Activated CD4-positive, alpha-beta T cell treated with anti-CD3 and anti-CD28 coated beads, Interleukin-2, amount 10 ng/mL, durations not matched to agents 24 days and 14 days (primary cell): ENCODE measurements at places on chromosomes 3 and 15.

GRCh38 chr3:28847736-28848135 lies 433.1 kb upstream of the RBMS3 start:
- DNase-seq, result no peak

- no peak for DNase-seq
Measured at GRCh38 chr15:66830358-66830757, 128.3 kb downstream of the SMAD6 start.

DNA sequence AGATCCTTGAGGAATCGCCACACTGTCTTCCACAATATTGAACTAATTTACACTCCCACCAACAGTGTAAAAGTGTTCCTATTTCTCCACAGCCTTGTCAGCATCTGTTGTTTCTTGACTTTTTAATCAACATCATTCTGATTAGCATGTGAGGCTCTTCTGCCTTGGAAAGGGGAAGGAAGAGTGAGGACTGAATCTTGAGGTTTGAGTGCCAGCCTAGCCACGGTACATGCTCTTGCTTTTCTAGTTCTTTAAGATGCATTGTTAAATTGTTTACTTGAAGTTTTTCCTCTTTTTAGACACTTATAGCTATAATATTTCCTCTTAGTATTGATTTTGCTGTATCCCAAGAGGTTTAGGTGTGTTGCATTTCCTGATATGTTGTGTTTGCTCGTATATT lies 596.1 kb downstream of the OTOL1 start:
- no peak for DNase-seq

- DNase-seq, result no peak
Measured at GRCh38 chr3:71152892-71153265, 430.6 kb downstream of the FOXP1 start.

- no peak for DNase-seq
Measured at GRCh38 chr3:28598165-28598564, 249.5 kb upstream of the AZI2 start.

GRCh38 chr3:161296814-161297213 lies 74.5 kb downstream of the SPTSSB start:
- DNase-seq, result no peak

GRCh38 chr3:8517487-8517886 lies 15.9 kb downstream of the LMCD1 start:
- DNase-seq, result no peak

DNA sequence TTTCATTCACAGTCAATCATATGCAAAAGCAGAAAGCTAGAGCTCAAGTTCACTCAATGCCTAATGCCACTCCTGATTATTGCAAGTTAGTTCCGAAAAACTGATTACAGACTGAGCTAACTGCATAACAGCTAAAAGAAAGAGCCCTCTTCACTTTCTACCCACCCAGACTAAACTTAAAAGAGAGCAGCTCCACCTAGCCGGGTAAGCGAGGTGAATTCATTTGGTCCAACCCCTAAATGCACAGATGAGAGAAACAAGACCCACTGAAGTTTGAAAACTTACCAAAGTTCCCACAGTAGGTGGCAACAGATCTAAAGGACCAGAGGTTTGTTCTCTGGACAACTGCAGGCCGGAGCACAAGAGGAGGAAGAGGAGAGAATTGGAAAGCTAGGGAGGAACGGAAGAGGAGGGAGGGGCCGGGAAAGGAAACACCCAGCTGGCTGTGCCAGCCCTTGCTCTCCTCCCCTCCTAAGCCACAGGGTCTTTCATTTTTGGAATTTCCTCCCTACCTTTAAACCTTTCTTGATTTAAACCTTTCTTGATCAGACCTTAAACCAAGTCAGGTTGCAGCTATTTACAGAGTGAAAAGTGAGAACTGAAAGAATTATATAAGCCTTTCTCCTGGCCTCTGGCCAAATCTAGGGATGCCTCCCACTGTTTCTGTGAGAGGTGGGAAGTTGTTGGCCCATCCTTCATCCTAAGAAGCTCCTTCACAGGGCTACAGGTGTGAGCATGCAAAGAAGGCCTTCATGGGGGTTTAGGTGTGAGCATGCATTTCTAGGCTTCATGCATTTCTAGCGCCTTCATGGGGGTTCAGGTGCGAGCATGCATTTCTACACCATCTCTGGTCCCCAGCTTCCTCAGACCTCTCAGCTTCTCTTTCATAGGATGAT lies 114.7 kb upstream of the LMOD3 start:
- no peak for DNase-seq

- no peak for DNase-seq
Measured at GRCh38 chr15:71660501-71660900, 149.9 kb upstream of the NR2E3 start.

GRCh38 chr3:42369304-42369703 lies 41.1 kb downstream of the LYZL4 start:
- no peak for DNase-seq

DNA sequence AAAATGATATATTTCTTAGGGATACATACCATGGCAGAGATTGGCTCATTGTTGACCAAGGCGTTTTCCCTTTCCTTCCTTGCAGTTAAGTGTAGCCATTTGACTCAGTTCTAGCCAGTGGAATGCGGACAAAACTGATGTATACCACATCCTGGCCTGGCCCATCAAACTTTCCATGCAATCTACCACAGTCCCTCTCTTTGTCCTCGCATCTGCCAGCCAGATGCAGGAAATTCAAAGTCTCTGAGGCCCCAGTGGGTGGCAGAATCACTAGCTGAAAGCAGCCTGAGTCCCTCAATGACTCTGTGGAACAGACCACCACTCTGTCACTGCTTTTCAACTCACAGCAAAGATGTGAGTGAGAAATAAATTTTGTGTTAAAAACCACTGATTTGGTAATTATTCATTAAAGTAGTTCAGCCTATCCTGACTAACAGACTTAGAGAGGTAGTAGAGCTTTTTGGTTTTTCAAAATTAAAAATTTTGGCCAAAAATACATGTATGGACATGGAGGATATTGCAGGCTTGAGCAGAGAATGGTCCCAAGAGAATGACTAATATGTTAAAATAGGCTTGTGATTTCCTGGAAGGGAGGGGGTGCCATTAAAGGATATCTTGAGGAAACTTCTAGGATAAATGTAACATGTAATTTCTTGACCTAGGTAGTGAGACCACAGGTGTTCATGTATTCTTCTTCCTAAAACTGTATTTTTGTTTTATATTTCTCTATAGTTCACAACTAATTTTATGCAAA lies 10.9 kb downstream of the LRRFIP2 start:
- DNase-seq, result peak; percentile 67

GRCh38 chr3:152195206-152195605 lies 73.5 kb upstream of the MBNL1 start:
- DNase-seq, result peak; percentile 63

GRCh38 chr3:49182682-49183081 lies 11.3 kb downstream of the KLHDC8B start:
- DNase-seq, result no peak

DNA sequence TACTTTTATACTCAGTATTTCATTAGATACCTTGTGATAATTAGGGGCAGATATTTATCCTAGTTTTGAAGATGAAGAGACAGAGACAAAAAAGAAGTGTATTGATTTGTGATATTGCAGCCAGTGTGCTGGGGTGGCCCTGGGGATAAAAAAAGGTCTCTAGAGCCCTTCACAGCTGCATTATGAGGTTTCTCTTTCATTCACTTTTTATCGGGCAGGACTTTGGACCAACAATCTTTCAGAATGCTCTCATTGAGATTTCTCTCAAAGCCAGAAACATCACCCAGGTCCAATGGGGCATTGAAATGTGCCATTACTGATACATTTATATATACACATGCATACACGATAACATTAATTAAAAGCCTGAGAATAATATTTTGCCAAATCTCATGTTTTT lies 20.5 kb upstream of the SELENOT start:
- DNase-seq, result no peak

DNA sequence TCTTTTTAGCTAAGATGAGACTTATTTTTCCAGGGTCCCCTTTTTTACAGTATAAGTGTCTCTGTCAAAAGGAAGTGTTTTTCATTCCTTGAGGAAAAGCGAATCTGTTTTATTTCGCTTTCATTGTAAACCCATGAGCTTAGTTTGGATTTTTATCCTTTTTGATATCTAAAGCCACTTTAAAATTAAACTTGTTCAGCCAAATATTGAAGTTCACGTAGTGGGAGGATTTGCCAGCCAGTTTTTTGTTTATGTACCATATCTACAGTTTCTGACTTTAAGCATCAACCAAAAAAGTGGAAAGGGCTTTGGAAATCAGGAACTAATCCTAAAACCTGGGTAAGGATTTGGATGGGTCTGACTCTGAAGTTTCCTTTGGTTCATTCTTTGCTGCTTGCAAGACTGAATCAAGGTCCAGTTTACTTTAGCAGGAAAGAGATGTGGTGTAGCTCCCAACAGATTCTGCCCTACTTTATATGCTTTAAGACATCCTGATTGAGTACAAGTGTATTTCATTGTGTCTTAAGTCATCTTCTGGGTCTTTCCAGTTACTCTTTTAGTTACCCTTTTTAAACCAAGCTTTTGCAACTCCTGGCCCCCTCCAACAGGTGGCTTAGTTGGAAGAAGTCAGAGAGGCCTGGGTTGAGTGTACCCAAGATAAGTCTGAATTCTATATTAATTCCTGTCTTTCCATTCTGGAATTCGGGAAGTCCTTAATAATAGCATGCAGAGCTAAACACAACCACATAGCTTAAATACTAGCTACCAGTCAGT lies 69.2 kb upstream of the LIMD1 start:
- DNase-seq, result no peak

DNA sequence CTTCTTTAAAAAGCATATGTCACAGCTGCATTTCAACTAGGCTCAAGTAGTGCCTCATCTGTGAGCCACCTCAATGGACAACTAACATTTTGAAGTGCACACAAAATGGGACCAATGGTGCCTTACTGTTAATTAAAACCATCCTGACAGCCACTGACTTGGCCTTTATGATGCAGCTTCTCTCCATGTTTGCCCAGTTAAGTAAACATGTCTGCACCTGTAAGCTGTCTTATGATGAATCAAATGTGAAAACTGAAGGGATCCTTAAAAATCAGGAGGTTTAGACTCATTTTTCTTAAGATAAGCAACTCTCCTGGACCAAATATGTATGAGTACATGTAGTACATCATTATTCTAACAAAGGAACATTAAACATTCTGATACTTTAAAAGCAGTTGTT lies 861.6 kb downstream of the ROBO1 start:
- DNase-seq, result no peak

DNA sequence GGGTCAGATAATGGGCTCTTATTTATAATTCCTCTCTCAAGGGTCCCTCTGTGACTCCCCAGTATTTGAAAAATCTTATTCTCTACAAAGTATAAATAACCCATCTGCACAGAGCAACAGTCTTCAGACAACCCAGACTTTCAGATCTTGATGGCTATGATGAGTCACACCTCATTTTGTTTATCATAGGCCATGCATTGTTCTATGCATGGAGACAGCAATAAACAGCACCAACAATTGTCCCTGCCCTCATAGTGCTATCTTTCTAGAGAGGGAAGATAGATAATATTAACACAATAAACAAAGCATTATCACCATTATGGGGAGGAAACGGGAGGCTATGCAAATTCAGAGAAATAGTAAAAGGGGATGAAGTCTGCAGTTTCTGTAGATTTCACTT lies 13.4 kb downstream of the FHIT start:
- no peak for DNase-seq
